ENCODE measurements at places on chromosomes 4 and X.

GRCh38 chrX:129998021-129998420 is 15.6 kb downstream of the BCORL1 start:
- DNase-seq: no peak

- DNase-seq: no peak
These were observed 72.8 kb upstream of the RAI2 start for GRCh38 chrX:17933856-17934255.

DNA sequence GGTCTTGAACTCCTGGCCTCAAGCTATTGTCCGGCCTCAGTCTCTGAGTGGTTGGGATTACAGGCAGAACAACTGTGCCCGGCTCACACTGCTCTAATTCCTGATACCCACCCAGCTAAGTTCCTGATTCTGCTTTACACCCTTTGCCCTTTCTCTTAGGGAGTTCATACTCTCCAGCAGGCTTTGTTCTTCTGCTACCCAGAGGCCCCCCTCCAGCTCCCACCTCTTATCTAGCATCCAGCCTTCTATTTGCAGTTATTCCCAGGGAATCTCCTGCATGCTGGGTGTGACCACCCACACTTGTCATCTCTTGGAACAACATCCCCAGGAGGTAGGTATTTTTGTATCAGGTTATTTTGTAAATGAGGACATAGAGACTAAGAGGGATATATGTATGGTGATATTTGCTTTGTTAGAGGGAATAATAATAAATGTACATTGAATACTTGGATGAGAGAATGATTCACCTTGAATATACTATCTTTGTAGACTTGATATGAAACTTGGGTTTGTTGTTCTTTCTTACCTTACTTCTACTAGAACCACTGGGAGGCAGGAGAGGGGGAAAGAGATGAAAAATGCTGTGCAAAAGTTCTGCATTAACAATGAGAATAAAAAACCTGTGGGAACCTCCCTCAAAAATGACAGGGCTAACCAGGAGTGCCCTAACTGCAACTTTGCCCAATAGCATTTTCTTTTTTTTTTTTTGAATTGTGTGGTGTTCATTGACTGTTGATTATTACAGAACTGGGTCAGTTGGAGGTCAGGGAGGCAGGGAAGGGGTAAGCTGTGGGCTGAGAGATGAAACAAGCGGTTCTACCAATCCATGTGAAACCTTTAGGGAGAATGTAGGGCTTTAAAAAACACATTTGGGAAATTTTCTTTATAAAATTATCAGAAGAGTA is 157.4 kb downstream of the SPRY1 start:
- no peak for DNase-seq

GRCh38 chrX:43728966-43729365 is 72.9 kb downstream of the MAOA start:
- no peak for DNase-seq

DNA sequence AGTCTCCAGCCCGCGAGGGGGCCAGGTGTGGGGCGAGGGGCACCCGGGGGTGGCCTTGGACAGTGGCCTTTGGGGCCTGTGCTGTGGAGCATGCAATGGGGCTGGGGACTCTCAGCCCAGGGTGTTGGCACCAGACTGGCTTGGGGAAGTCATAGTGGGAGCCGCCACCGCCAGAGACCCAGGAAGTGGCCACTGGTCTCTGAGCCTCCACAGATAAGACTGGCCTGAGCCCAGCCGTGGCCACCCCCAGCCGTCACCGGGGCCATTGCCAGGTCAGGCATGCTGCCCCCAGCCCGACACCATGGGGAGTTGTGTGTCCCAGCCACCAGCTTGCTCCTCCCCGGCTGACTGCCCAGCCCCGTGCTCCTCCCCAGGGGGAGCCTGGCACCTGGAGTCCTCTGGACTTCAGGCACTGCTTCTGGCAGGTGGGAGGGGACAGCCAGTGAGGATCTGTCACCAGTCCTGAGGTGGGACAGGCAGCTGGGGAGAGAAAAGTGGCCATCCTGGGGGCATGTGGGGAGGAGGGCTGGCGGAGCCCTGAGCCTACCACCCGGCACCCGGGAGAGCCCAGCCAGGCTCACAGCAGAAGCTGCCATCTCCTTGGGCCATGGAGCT is 32.5 kb downstream of the TACC3 start:
- DNase-seq: no peak

- no peak for DNase-seq
These were observed 15.5 kb upstream of the ASIC5 start for GRCh38 chr4:155881555-155881954.

DNA sequence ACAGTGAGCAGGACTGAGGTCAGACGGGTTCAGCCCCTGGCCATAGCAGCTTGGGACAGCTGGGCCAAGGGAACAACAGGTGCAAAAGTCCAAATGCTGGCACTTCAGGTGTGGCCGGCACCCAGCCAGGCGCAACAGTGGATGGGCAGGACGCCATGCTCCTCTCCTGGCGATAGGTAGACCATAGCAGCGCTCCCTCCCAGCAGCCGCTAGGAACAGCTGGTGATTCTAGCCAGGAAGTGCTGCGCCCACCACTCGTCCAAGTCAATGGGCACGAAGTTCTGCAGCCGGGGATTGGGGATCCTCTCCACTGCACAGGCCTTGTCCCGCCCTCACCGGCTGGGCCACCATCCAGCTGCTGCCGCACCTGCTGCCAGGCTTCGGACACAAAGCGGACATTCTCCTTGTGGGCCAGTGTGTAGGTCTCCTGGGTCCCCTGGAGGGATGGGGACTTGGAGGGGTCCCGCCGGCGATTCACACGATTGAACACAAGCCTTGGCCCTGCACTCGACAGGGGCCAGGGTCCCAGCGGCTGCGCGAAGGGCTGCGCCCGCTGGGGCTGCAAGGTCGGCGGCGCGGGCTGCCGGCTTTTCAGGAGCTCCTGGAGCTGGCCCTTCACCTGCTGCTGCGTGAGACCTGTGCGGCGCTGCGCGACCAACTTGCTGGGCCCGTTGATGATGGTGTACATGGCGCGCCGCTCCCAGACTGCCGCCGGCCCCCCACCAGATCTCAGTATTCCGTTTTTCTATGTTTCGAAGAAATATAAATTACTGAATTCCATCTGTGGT is 227.5 kb upstream of the STK26 start:
- DNase-seq: no peak

Measured in OCI-LY7 (cell line).